ENCODE measurements at places on chromosomes 16 and 17.

DNA sequence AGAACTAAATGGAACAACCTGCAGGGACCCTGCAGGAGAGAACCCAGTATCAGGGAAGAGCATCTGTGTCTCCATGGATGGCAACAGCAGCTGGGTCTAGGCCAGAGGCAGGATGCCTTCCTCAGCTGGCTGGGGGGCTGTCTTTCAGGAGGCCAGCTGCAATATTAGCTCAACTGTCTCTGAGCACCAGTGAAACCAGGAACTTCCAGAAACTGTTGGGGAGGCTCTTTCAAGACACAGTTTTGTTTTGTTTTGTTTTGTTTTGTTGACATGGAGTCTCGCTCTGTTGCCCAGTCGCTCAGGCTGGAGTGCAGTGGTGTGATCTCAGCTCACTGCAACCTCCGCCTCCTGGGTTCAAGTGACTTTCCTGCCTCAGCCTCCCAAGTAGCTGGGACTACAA is 7.6 kb downstream of the GPR142 start:
- DNase-seq: no peak

GRCh38 chr16:84847564-84848355 is 28.0 kb downstream of the CRISPLD2 start:
- DNase-seq: no peak

GRCh38 chr17:18176176-18176575 is 7.5 kb upstream of the ALKBH5 start:
- no peak for DNase-seq

- no peak for DNase-seq
Observed at GRCh38 chr17:76940295-76940694, 72.1 kb downstream of the MGAT5B start.

GRCh38 chr17:63454915-63455314 is 8.8 kb upstream of the CYB561 start:
- DNase-seq: no peak

DNA sequence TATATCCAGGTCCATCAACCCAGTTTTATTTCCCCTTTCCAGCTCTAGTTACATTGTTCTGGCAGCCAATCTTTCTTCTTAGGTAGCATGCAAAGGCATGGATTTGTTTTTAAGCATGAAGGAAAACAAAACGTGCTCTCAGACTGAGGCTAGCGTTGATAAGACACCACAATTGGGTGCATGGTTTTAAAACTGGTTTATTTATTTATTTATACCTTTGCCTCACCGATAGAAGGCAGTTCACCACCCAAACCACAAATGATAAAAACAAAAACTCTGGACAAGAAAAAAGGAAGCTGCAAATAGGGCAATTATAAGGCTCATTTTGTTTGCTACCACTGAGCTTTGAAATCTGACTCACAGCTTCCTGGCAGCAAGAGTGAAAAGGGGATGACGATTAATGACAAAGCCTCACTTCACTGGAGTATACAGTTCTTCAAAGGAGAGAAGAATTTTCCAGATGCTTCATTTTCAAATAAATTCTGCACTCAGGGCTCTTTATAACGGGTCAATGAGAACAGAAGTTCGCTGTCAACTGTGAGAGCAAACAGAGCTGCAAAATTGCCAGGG is 278.4 kb upstream of the IRX5 start:
- no peak for DNase-seq

GRCh38 chr17:63332286-63332685 is 113.8 kb downstream of the CYB561 start:
- DNase-seq: no peak

DNA sequence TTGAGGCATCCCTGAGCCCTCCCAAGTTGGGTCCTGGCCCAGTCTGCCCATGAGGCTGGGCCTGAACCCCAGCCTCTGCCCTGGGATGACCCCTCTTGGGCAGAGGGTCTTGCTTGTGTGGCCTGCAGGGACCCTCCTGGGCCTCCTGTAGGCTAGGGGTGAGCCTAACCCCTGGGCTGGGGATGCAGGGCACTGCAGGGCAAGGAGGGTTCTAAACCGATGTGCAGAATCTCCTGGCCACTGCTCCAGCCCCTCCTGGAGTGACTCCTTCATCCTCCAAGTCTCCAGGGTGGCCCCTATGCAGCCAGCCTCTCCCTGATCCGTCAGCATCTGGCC is 37.5 kb downstream of the LGALS9 start:
- DNase-seq: no peak

DNA sequence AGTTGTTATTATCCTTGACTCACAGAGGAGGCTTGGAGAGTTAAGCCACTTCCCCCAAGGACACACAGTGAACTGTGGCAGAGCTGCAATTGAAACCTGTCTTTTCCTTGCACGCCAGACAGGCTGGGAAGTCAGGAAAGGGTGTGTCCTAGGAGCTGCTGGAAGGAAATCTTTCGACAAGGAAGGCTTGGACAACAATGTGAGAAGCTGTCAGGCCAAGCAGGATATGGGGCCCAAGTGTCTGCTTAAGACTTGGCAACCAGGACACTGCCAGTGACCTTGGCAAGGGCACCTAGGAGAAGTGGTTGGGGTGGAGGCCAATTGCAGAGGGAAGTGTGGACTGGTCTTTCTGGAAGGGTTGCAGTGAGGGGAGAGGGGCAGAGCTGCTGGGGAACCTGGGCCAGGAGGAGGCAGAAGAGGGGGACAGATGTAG is 2.1 kb upstream of the CAMKK1 start:
- no peak for DNase-seq

- DNase-seq: no peak
Observed at GRCh38 chr16:81001330-81001729, 5.4 kb downstream of the CMC2 start.

DNA sequence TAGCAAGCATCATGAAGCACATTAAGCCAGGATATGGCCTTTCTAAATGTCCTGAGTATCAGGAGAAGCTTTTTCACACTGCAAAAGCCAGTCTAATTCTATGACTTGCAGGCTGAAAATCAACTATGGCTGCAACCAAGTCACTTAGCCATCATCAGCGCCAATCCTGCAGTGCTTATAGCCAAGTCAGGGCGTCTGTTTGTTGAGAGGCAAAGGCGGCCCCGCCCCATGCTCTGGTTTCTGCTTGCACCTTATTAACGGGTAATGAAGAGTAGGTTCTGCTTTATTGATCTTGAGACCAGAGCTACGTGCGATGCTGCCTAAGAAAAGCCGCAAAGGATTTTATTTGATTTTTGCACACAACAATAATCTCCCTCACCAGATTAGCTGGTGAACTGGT is 88.4 kb downstream of the CDH13 start:
- no peak for DNase-seq

DNA sequence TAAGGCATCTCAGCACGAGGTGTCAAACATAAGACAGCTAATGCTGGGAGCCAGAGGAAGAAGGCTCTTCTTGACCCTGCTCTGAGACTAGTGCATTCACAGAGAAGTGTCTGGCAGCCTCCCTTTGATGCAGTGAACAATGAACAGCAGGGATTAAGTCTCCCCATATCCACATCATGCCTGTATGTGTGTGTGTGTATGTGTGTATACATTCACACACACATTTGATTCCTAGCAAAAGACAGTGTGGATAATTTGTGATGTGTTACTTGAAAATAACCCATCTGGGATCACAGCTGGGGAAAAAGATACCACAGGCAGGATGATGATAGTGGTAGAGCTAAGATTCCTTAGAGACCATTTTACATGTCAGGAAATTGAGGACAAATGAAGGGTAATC is 485.9 kb upstream of the GOT2 start:
- DNase-seq: no peak

DNA sequence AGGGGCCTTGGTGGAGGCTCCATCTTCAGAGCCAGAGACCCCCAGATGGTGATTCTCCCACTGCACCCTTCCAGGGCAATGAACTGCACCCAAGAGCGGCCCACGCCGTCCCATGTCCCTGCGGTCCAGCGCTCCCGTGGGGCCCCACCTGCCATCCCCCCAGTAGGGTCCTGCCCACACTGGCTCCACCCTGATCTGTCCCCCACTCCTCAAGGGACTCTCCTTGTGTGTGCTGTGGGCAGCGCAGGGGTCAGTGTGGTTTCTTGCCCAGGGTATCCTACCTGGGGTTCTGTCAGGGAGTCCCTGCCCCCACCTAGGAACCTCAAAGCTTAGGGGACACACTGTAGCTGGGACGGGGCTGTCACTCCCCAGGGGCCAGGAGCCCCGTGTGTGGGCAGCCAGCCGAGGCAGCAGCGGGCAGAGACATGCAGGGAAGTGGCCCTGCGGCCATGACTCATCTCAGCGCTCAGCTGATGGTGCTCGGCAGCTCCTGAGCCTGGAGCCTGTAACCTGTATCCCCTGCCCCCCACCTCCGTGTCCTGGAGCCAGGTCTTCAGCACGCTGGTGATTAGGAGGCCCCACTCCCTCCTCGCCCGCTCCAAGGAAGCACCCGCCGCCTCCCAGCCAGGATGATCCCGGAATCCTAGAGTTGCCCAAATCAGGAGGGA is 35.7 kb upstream of the SSTR5 start:
- no peak for DNase-seq

- no peak for DNase-seq
Observed at GRCh38 chr16:82300374-82300951, 130.4 kb upstream of the MPHOSPH6 start.

DNA sequence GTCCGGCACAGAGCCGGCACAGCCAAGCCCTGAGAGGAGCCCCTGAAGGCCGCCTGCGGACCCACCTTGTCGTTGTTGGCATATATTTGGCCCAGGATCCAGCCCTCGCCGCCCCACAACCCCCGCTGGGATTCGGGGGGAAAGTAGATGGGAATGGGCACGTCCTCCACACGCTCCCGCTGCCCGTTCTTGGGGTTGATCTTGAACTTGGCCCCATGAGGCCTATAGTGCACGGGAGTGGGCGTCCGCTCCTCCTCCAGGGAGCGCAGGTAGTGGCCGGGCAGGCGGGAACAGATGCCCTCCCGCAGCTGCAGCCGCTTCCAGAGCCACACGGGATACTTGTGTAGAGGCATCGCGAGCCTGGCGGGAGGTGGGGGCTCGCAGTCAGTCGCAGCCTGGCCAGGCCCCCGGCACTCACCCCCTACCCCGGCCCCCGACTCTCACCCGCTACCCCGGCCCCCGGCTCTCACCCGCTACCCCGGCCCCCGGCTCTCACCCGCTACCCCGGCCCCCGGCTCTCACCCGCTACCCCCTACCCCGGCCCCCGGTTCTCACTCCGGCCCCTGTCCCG is 387 bp downstream of the MRPL28 start:
- DNase-seq: no peak

DNA sequence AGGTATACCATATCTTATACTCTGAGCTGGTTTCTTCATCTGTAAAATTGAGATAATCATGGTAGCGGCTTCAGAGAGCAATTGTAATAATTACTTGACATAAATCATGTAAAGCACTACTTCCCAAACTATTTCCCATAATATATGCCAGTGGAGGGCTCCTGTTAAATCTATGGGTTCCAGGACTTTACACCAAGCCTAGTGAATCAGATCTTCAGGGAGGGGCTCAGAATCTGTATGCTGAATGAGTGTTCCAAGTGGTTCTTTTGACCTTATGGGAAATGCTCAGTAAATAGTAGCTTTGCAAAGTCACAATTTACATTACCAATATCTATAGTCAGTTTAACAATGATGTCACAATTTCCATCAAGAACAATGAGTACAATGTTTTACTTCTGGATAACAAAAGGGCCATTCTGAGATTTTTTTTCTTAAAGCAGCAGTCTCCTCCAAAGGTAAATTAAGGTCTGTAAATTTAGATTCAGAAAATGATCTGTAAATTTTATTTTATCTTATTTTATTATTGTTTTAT is 50.9 kb upstream of the NLK start:
- DNase-seq: no peak

DNA sequence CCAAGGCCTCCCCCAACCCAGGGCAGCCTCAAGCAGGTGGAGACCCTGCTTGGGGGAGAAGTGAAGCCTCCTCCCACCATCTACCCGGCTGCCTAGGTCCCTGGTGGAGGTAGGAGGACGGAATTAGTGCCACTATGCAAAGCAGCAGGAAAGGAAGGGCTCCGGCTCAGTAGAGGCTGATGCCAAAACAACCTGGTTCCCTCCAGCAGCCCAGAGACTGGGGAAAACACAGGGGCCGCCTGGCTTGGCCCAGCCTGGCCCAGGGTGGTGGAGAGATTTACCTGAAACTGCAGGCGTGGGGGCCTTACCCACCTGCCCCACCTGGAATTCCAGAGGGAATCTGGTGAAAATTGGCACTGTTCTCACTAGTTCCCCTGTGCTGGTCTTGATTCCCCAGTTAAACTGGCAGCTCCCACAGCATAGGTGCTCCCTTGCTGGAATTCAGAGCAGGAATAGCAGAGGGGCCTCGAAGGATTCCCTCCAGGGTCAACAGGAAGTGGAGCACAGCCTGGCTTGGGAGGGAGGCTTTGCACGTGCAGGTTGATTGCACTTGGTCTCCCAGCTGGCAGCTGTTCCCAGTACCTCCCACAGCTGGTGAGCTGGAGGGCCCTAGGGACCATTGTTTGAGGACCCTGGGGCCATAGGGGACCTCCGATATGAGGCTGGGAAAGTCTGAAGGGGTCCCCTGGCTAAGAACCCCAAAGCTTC is 4.5 kb downstream of the CD79B start:
- DNase-seq: no peak

DNA sequence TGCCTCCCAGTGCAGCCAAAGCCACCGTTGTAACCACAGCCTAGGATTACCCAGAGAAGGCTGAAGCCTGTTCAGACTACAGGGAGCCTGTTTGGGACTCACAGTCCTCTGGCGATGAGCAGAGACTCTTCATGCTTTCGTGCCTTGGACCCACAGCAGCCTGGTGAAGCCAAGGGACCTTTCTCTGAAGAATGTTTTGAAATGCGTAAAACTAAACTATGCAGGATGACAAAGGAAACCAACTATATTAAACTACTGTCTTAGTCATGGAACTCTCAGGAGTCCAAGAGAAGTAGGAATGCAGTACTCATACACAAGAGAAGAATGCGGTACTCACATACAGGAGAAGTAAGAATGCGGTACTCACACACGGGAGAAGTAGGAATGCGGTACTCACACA is 20.9 kb downstream of the ABR start:
- DNase-seq: no peak

- no peak for DNase-seq
Observed at GRCh38 chr17:31688701-31689100, 170.3 kb downstream of the COPRS start.

DNA sequence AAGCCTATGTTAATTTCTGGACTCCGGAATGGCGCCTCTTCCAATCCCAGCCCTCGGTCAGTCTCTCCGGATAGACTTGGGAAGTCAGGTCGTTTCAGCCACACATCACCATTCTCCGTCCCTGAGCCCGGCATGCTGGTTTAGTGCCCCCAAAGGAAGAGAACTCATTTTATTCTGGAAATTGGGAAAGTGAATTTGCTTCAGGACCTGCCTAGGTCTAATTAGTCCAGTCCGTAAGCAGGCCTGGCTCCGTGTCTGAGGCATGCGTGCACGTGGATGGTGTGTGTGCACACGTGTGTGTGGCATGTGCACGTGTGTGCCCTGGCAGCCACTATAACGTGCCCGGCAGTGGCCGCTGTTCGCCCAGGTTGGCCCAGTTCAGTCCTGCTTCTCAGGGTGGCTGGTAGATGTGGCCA is 77.4 kb downstream of the RPA1 start:
- DNase-seq: no peak

DNA sequence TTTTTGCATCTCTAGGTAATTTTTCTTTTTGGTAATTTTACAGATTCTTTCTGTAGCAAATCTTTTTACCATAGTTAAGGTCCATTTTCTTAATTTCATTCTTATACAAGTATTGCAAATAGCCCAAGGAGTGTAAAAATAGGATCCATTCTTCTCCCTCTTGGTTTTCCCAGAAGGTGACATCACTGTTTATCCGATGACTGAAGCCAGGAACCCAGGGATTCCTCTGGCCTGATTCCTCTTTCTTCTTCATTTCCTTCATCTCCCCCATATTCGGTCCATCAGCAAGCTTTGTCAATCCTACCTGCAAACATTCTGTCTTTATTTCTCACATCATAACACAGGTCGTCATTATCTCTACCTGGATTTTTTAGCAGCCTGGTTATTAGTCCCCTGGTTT is 5.3 kb downstream of the RBBP6 start:
- no peak for DNase-seq

Data from NCI-H345 (cell line).